Pulmonary artery endothelial cell (primary cell): ENCODE measurements at places on chromosomes 13 and 19.

- no peak for DNase-seq
Observed at GRCh38 chr19:39470724-39471339, 9.8 kb upstream of the TIMM50 start.

- DNase-seq, result no peak
Observed at GRCh38 chr13:45595965-45596364, 19.6 kb downstream of the ERICH6B start.

DNA sequence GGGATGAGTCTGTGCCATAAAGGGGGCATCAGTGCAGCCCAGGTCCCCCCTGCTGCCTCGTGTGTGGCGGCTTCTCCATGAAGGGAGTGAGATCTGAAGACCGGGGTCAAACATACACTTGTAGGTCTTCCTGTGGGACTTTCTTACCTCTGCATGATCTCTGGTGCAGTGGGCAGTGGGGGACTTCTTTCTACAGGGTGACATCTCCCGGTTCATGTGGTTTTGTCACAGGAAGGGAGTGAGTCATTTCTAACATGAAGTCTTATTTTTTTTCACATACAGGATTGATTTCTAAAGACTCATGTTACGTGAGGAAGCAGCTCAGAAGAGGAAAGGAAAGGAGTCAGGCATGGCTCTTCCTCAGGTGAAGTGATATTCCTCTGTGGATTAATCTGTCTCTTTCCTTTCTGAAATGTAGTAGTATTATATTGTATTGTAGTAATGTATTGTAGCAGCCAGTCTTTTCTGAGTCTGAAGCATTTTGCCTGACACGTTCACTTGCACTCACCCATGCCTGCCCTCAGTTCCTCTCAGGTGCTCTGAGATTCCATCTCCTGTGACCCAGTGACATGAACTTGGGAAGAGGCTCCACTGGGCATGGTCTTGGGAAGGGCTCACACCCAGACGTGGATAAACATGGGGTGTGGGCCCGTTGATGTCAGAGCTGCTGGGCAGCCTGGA lies 15.7 kb downstream of the ZNF808 start:
- DNase-seq, result no peak

DNA sequence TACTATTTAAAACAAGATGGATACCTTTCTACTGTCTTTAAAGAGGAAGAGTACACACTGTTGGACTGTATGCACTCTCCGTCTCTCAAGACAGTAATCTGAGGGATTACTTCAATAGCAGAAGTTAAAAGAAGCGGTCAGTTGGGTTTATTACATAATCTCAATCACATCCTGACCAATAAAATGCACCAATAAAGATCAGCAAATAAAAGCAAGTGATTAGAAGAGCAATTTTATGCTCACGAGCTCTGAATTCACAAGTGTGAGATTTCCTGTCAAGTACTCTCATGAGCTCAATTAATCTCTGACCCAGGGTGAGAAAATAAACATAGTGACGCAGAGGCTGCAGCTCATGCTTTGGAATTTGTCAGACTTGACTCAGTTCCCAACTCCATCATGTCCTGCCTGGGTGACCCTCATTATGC lies 12.2 kb downstream of the ABCC4 start:
- no peak for DNase-seq

DNA sequence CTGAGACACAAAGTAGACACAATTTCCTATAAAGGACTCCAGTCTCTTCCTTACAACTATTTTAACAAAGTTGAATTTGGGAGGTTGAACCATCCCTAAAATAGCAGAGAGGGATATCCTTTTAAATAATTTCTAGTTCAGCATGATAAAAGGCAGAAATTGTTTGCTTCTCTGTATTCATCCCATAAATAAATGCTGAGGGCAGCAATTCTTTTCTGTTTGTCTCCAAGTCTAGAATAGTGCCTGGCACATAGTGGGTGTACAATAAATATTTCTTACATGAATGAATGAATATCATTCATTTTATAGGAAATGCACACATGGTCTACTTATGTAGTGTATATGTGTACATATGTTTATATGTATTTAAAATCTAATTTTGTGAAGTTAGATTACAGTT lies 12.3 kb downstream of the COL4A1 start:
- no peak for DNase-seq

DNA sequence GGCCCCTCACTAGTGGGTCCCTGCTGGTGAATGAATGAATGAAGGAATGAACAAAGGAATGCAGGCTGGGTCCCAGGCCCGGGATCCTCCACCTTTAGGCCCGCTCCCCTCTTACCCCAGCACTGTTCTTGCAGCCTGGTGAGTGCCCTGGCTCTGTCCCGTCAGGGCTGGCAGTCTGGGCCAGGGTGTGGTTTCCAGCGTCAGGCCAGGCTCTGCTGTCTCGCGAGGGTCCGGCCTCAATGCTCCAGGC lies 317 bp downstream of the LYL1 start:
- DNase-seq, result no peak

DNA sequence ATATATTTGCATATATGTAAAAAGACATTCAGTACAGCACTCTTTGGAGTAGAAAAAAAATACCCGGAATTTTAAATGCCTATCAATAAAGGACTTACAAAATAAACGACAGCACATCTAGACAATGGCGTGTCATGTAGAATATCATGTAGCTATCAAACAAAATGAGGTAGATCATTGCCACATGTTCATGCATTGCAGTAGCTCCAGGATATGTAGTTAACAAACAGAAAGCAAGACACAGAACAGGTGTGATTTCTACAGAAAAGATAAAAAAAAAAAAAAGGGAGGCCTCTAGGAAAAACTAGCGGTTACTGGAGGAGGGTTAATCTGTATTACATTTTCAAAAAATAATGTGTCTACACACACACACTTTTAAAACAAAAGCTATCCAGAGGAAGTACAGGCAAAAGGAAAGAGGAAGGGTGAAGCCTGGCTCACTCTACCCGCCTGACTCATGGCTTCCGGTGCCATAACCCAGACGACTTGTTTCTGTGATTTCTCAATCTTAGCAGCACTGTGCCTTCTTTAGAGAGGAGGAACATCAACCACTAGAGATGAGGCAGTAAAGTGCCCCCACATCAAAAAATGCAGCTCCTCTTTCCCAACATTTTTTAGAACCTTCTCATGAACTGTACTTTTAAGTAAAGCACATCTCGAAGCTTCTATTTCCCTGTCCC lies 6.9 kb downstream of the KCTD12 start:
- peak; percentile 92 for DNase-seq

DNA sequence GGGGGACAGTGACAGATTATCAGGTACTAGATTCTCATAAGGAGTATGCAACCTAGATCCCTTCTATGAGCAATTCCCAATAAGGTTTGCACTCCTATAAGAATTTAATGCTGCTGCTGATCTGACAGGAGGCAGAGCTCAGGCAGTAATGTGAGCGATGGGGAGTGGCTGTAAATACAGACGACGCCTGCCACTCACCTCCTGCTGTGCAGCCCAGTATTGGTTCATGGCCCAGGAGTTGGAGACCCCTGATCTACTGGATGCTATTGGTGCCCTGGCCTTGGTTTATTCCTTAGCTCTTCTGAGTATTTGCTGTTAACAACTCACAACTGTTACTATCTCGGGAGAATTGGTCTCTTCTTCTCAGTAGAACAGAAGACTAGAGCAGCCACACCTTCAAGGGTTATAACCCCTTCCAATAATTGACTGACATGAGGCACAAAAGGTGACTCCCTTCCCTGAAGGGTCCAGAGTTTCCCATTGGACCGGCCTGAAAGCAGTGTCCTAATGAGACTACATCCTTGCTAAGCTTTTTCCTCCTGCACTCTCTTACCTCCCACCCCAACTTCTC lies 35.0 kb upstream of the RBM26 start:
- DNase-seq, result no peak

DNA sequence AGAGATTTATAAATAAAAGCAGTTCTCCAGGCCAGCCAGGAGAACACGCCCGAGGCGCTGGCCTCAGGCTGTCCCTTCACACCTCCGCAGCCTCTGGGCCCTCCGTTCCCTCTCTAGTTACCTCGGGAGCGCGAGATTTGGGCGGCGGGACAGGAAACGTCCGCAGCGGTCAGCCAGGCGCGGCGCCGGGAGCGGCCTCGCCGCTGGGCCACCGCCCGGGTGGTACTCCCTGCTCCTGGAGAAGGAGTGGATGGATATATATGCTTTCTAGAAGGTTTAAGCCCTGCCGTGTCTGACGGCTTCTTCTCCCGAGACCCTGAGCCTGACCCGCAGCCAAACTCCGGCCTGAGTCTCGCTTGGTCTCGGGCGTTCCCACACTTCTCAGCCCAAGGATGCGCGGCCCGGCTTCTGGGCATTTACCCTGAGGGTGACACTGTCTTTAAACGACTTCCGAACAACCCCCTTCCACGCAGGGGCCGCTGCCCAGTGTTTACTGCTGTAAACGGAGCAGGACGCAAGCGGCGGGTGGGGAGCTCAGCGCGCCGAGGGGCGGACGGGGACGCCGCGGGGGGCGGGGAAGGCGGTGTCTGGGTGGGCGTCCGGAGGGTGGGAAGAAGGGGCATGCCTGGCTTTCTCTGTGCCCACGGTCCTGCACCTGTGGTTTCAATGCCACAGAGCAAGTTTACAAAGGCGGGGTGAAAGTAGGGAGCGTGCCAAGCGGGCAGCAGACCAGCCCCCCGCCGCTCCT lies 2.0 kb upstream of the ZIC2 start:
- no peak for DNase-seq

DNA sequence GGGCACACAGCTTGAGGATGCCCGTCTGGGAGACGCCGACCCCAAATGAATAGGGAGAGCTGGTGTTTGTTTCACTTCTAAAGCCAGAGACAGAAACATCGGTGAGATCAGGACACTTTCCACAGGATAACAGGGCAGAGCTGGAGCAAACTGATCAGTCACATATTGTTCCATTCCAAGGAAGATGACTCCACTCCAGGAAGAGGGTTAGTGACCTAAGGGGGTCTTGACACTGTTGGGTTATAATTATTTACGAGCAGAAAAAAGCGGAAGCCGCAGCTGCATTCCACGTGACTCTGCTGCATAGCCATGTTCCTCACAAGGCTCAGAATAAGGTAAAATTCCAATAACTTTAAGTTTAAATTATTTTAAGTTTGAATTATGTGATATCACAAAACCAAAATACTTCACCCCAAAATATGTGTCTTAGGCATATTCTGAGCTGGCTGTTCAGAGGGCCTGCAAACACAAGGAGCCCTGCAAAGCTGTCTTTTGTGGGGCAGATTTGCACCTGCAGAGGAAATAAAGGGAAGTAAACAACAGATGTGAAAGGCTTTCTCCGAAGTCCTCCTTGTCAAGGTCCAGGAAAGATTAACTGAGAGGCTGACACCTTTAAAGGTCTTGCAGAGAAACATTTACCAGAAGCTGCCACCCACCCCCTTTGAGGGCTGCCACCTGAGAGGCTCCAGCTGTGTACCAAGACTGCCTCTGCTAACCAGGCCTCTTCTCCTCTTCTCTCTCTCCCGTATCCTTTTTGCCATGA lies 819.2 kb downstream of the UQCRFS1 start:
- no peak for DNase-seq

GRCh38 chr13:62629618-62630017 lies 1214.0 kb upstream of the PCDH20 start:
- no peak for DNase-seq

- DNase-seq, result no peak
Observed at GRCh38 chr13:25630329-25630900, 258.6 kb downstream of the ATP8A2 start.

DNA sequence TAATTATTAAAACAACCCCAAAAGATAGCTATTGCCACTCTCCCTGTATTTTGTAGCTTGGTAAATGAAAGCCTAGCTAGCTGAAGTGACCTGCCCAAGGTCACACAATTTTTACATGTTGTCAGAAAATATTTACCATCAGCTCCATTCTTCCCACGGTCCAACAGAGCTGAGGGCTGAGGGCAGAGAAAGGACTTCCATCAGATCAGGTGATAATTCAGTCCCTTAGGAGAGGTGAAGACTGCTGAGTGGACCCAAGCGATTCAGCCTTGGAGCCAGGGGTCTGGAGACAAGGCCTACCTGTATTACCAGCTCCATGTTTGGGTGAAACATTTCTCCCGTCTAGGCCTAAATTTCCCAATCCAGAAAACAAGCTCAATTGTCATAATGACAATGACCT lies 149.5 kb upstream of the TSHZ3 start:
- no peak for DNase-seq

DNA sequence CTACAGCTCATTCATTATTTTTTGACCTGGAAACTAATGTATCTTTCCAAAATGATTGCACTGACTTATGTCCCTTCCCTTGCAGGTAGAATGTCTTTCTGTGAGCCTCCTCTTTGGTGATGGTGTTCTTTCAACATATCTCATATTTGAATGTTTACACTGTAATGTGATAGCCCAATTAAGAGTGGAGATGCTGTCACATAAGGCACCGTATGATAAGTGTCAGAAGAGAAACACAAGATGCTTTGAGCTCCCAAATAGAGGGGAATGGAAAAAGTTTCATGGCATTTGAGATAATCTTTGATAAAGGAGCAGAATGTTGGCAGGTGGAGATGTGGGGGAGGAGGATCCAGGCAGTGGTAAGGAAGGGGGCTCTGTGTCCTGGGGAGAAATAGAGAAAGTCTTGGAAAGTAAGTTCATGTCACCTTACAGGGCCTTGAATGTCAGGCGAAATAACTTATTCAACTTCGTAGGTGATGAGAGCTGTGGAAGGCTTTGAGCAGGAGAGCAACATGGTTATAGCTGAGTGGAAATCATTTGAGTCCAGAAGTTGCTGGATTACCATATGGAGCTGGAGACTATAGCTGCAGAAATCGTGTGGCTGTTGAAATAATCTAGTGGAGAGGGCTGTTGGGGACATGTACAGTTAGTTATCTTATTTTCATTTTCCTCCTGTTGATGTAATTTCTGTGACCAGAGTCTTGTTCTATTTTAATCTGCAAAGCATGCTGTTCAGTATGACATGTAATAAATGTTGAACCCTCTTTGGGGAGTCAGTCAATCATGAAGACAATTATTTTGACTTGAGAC lies 10.3 kb upstream of the RNF113B start:
- DNase-seq, result no peak

DNA sequence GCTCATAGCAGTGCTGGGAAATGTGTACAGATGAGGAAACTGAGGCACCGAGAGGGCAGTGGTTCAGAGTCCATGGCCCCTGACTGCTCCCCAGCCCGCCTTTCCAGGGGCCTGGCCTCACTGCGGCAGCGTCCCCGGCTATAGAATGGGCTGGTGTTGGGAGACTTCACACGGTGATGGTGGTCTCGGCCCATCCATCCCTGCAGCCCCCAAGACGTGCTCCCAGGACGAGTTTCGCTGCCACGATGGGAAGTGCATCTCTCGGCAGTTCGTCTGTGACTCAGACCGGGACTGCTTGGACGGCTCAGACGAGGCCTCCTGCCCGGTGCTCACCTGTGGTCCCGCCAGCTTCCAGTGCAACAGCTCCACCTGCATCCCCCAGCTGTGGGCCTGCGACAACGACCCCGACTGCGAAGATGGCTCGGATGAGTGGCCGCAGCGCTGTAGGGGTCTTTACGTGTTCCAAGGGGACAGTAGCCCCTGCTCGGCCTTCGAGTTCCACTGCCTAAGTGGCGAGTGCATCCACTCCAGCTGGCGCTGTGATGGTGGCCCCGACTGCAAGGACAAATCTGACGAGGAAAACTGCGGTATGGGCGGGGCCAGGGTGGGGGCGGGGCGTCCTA lies 15.9 kb downstream of the LDLR start:
- DNase-seq, result no peak

- DNase-seq, result no peak
Observed at GRCh38 chr19:46390121-46390858, 23.1 kb downstream of the CCDC8 start.
